ENCODE measurements at places on chromosomes 4 and X.

- no peak for DNase-seq
Measured at GRCh38 chrX:15858051-15858450, 3.4 kb upstream of the AP1S2 start.

GRCh38 chr4:26874110-26874509 is 13.5 kb downstream of the STIM2 start:
- DNase-seq = no peak

DNA sequence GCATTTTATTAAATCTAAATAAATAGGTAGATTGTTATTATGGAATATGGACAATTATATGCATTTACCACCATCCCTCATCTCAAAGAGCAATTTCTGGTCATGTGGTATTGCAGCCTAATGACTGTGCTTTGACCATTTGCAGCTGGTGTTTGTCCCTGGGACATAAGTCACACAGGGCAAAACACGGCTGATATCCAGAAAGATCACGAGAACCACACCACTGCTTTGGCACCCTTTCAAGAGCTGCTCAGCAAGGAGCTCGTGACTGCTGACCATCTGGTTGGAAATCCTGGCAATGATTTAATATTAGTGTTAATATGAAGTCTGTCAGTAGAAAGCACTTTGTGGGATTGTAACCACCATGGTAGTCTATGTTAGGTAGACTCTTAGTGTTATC is 545.0 kb downstream of the GBA3 start:
- no peak for DNase-seq

GRCh38 chr4:82611527-82611926 is 49.7 kb upstream of the TMEM150C start:
- DNase-seq = no peak

GRCh38 chr4:140719022-140719421 is 37.2 kb downstream of the TBC1D9 start:
- no peak for DNase-seq

GRCh38 chr4:26611372-26611771 is 27.5 kb downstream of the TBC1D19 start:
- DNase-seq = no peak

- DNase-seq = no peak
Measured at GRCh38 chrX:65821721-65822496, 154.5 kb downstream of the MSN start.

DNA sequence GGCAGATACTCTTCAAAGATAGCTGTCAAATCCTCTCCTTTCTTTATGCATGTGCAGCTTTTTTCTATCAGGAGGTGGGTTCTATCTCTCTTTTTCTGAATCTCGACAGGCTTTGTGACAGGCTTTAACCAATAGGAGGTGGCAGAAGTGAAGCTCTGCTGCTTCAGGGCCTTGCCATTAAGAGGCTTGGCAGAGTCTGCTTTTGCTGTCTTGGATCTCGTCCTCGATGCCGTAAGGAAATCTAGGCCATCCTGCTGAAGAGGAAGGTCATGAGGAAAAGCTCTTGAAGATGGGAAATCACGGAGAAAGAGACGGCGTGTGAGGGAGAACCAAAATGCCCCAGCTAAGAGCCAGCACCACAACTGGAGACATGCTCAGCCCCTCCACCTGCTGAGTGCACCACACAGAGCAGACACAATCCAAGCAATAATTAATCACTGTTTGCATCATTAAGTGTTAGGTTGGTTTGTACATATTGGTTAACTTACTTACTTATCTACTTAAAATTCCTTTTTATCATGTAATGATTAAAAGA is 92.2 kb downstream of the DDIT4L start:
- DNase-seq = no peak

GRCh38 chrX:40145923-40146261 is 48.1 kb upstream of the BCOR start:
- no peak for DNase-seq

GRCh38 chrX:67334323-67334722 is 209.5 kb upstream of the AR start:
- DNase-seq = no peak

DNA sequence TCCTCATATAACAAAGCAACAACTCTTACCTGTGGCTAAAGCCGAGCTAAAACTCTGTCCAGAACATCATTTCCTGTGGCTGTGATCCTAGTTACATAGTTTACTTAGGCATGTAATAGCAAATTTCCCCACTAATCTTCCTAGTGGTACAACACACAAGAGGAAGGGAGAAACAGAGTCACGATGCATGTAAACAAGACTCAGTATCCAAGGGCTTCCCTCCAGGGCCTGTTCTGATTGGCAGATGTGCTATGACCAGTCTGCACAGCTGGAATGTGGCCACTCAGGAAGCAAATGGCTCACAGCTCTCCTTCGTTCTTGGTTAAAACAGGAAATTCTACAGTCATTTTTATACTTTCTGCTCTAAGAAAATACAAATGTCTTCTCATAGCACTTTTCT is 49.2 kb upstream of the PRSS48 start:
- DNase-seq = no peak

DNA sequence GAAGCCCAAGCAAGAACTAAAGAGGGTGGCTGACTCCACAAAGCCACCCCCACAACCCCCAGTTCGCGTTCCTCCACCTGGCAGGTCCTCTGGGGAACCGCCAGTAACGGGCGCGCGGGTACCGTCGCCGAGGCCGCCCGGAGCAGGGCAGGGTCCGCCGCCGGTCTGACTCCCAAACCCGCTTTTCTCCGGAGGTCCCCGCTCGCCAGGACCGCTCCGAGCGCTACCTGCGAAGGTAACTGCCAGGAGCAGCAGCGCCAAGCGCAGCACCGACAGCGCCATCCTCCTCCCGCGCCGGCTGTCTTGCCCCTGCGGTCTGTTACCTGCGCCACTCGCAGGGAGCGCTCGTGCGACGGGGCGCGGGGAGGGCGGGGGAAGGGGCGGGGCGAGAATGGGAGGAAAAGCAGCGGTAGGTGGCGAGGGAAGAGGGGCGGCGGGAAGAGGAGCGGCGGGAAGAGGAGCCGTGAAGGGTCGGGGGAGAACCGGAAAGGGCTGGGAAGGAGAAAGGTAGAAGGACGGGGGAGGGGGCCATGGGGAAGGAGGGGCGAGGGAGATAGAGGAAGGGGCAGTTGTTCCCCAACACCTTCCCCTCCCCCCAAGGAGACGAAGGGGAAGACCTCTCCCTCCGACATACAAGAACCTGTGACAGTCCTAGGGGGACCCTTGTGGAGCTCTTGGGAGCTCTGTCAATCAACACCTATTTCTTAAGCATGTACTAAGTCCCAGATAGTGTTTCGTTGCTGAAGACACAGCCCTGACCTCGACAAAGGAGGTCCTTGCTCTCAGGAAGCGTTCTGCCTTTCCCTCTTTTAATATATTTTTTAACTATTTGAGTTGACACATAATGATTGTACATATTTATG is at the start of gene SPINK2:
SPINK2 (minus strand) TSS at position 321 of the 863 bp plus-strand sequence; CDS start at position 282, 39 bp downstream.
- peak; percentile 47 for DNase-seq

- DNase-seq = no peak
Measured at GRCh38 chrX:114924423-114924822, 93.0 kb downstream of the IL13RA2 start.

DNA sequence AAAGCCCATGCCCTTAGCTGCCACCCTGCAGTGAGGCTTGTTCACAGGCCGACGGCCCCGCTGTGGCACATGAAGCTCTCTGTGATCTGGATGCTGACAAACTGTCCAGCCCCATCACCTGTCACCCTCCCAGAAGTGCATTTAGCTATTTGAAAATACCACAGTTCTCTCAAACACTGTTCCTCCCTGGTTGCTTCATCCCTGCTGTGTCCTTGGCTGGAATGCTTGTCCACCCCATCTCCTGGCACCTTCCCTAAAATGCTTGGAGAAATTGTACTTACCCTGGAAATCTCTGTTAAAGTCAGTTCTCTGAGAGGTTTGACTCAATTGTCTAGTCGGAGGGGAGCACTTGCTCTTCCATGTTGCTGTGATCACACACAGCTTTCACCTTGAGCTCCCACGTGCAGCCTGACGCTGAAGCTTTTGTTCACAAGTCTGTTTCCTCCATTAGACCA is 10.1 kb downstream of the SYNPO2 start:
- DNase-seq = no peak

GRCh38 chrX:40240844-40241243 is 143.1 kb upstream of the BCOR start:
- no peak for DNase-seq

- DNase-seq = no peak
Measured at GRCh38 chrX:153450114-153450948, 4.5 kb upstream of the TREX2 start.

- no peak for DNase-seq
Measured at GRCh38 chrX:44382871-44383270, 39.4 kb upstream of the EFHC2 start.

GRCh38 chr4:100391863-100392262 is 126.0 kb downstream of the EMCN start:
- no peak for DNase-seq

- DNase-seq = peak; percentile 21
Measured at GRCh38 chr4:83771113-83771705, 235.3 kb downstream of the GPAT3 start.

DNA sequence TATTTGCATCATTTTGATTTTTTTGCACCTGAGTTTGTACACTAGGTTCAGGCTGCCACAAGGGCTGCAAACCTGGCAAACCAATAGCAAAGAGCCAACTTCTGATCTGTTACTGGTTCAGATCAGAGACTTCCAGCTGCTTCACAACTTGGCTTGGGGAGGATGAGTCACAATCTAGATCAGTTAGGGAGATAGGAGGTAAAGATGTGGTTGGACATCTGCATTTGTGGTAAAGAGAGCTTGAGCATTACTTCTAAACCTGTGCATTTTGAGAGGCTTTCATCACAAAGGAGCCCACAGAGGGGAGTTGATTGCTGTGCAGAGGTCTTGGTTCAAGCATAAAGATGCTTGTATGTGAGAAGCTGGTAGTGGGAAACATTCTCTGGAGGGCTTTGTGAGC is 34.5 kb downstream of the LINC00632 start:
- no peak for DNase-seq

- DNase-seq = no peak
Measured at GRCh38 chr4:79425586-79425985, 17.6 kb upstream of the GK2 start.

- DNase-seq = no peak
Measured at GRCh38 chr4:89373394-89373793, 65.8 kb upstream of the GPRIN3 start.

GRCh38 chrX:71908387-71908786 is 2.3 kb upstream of the NHSL2 start:
- DNase-seq = no peak

DNA sequence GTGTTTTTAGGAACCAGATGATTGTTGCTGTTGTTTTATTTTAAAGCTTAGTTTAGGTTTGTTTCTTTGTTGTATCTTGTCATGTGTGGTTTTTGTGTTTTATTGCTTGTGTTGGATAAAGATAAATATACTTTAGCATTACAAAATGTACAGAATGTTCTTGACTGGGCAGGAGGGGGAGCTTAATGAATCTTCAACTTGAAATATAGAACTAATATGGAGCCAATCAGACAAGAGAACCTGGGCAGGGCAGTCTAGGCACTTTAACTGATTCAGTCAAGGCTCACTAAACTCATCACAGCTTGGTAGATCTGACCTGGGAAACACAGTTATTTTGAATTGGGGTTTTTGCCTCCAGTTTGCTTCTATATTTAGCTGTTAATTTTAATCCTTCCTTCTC is 304.2 kb downstream of the ARHGAP24 start:
- no peak for DNase-seq

GRCh38 chr4:108881190-108881589 is 118.3 kb upstream of the ETNPPL start:
- no peak for DNase-seq

- no peak for DNase-seq
Measured at GRCh38 chr4:55311792-55312488, 34.1 kb upstream of the SRD5A3 start.

DNA sequence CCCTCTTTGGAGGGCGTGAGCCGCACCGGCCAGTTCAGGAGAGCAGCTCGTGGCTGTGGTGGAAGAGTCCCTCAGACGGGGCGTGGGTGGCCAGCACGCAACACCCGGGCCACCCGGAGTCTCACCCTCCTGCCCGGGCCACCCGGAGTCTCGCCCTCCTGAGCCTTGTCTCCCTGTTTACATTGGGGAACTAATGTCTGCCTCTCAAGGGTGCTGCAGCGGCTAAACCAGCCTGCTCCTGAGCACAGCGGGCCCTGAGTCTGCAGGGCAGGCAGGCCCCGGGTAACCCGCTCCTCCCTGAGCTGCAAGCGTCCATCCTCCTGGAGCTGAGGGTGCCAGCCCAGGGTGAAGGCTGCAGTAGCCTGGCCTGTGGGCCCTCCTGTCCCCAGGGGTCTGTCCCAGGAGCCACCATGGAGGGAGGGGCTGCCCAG is 3.0 kb downstream of the PDE6B start:
- DNase-seq = no peak

GRCh38 chr4:159290321-159291030 is 187.6 kb downstream of the RAPGEF2 start:
- DNase-seq = no peak

DNA sequence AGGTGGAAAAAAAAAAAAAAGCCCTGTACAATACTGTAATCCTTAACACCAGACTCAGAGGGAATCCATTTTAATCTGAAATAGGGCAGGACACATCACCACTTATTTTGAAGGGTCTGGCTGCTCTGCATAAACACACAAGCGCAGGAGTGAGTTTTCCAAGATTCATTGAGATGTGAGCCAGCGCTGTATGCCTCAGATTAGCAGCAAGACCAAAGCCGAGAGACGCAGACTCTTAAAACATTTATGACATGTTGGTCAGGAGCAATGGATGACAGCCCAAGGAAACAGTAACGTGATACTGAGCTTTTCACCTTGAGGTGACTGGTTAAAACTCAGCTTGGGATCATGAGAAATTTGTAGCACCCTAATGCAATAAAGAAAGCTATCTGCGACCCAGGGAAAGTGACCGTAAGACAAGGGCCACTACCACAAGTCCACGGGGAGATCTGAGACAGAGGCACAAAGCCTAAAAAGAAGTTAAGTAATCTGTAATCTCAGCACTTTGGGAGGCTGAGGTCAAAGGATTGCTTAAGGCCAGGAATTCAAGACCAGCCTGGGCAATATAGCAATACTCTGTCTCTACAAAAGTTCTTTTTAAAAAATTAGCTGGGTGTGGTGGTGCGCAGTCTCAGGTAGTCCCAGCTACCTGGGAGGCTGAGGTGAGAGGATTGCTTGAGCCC is 210.6 kb downstream of the COL25A1 start:
- DNase-seq = no peak

DNA sequence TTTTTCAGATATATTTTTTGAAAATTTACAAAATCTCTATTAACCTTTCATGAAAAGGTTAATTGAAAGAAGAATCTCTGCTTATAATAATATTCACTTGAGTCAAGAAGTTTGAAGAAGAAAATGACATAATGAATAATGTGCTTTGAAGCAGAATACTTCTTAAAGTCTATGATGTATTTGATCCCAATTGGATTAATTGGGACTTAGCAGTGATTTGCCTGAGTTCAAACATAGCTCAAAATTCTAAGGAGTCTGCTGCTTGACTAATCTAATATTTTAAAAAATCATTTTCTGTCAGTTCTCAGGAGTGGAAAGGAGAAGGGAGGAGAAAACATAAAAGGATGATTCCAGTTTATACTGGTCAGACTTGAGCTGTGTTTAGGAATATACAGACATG is 1150.4 kb upstream of the INTU start:
- no peak for DNase-seq

DNA sequence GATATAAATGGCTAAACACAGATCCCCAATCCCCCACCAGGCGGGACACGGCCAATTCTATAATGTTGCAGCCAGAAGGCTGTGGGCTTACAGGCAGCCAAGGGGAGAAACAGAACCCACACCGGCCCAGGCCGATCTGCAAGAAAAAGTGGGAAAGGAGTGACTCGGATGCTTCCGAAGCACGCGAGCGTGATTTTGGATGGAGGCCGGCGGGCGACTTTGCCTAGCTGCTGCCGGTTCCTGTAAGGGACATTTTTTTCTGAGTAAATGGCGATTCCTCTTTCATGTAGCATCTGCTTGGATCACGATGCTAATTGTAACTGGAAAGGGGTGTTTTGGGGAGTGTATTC is 470.2 kb downstream of the PCDH19 start:
- DNase-seq = no peak

All from progenitor cell of endocrine pancreas (in vitro differentiated cells).